ENCODE measurements at places on chromosomes 7 and 10. TPM values are rescaled to one million over a fixed set of nuclear protein-coding genes. Genes with fewer than 3 reads are reported as not detected.

DNA sequence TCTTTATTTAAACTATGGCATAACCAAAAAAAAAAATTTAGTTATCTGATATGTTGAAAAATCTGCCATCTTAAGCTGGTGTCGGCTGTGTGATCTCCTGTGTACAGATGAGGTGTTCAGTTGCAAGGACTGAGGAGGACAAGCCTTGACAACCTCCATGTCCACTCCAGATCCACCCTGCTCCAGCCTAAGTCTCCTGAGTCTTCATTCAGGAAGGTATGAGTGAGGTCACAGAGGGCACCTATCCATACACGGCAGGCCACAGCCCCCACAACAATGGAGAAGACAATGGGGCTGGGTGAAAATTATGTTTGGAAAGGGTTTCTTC, 16.1 kb downstream of the TARP start:
- no peak for DNase-seq

DNA sequence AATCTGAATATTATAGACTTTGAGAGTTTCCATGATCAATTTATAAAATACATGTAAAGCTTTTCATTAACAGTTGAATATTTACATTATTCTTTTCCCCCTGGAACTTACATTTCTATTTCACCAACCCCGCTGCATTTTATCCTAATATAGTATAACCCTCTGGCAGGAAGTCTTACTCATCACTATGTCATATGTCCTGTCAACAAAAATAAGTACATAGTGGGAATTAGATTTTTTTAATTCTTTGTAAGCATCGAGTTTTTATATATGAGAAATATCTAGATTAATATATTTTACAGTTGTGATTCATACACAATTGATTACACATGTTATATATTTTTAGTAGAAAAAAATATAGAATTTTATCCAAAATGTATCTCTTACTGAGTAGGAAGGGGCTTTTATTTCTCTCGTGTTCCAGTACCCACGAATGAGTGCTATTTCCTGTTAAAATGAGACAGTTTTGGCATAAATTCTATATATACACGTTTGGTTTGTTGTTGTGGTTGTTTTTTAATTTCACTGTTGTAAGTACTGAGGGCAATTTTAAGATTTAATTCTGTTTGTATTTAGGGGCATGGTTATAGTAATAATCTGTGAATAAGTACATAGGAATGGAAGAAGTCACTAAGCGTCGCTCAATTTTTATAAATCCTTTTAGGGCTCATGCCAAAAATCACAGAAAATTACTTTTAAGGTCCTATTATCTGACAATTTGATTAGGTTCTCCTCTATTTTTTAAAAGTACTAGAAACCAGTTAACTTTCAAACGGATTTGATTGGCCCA, 87.1 kb downstream of the HECW1 start:
- DNase-seq = no peak

- no peak for DNase-seq
Observed at GRCh38 chr10:8017277-8017676, 37.2 kb upstream of the GATA3 start.

PLAC9 gene
- total RNA-seq = 44.2 TPM

FAM180A gene
- total RNA-seq = 1.1 TPM

Measured in ureter (tissue), 1 donor.